Central memory CD4-positive, alpha-beta T cell (primary cell): ENCODE measurements at places on chromosomes 3 and 15.

- DNase-seq = no peak
Measured at GRCh38 chr3:32551496-32551895, 19.2 kb downstream of the DYNC1LI1 start.

- DNase-seq = no peak
Measured at GRCh38 chr3:52401551-52401950, 43.4 kb downstream of the SEMA3G start.

DNA sequence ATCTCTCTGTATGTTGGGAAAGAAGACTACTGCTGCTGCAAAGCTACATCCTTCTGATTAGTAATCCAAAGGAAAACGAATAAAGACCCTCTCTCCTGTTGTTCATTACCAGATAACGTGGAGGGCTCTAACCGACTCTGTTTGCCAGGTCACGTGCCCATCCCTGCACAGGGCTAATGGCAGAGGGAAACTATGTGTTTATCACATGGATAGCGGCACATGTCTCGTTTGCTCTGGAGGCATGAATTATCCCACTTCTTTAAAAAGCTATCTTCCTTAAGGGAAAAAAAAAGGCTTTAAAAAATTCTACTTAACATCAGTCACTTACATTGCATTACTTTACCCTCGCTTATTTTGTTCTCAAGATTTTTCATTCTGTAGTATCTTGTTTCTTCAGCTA is 32.9 kb upstream of the APEH start:
- no peak for DNase-seq

- DNase-seq = no peak
Measured at GRCh38 chr3:14523792-14524191, 16.4 kb downstream of the GRIP2 start.
